ENCODE measurements at places on chromosomes 11 and 22. TPM values are rescaled to one million over a fixed set of nuclear protein-coding genes. Genes with fewer than 3 reads are reported as not detected.

Gene LAMTOR1
- total RNA-seq, result 122 TPM

Gene OR52J3
- total RNA-seq, result not detected

Gene PRSS23
- total RNA-seq, result 213 TPM

DNA sequence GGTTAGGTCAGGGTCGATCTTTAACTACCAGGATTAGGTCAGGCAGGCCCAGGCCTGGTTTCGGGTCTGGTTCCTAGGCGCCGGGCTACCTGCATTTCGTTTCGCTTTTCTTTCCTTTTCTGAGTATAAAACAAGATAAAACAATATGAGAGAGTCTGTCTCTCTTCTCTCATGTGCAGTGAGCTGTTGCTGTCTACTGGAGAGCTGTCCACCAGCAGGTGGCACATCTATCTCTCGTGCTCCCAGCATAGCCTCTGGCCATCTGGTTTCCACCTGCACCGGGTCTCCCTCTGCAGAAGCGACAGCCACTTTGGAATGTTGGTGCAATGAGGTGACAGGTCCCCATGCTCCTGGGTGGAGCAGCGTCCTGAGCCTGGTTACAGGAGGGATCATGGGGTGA, 27.6 kb downstream of the RIBC2 start:
- no peak overlapping the region for H3K4me3 ChIP-seq
- H3K27ac ChIP-seq, result no peak overlapping the region
- no peaks in the 10 kb centered on the region for H3K4me1 ChIP-seq
- H3K27me3 ChIP-seq, result no peaks in the 10 kb centered on the region
- DNase-seq, result peak; percentile 78

DNA sequence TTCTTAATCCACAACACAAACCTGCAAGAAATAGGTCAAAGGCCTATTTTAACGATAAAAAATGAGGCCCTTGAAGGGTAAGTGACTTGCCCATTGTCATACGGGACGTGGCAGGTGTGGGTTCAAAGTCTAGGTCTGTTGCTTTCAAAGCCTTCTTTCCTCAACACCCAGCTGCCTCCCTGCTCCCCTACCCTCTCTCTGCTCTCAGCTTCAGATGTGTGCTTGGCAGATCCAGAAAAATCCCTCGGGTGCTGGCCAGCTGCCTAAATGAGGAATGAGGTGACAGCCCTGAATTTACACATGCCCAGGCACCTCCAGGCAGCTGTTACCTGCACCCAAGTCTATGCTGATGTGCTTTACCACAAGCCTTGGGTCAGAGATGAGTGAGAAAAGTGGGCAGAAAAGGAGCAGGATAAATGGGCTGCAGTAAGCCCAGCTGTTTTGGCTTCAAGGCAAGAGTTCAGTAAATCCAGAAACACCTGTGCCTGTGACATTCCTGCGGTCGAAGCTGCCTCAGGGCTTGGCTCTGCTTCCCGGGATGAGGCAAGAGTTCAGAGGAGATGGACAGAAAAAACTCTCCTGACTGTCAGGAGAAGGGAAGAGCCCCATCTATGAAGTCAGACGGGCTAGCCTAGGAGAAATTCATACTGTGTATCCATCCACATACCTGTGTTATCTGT, 49.9 kb upstream of the LDLRAD3 start:
- H3K4me3 ChIP-seq, result no peak overlapping the region
- peaks cover 8% of the 10 kb centered on the region for H3K27me3 ChIP-seq
- H3K36me3 ChIP-seq, result no peaks in the 10 kb centered on the region

- peak; percentile 84 for DNase-seq
- H3K27me3 ChIP-seq, result no peaks in the 10 kb centered on the region
- no peaks in the 10 kb centered on the region for H3K36me3 ChIP-seq
- no peak overlapping the region for H3K4me3 ChIP-seq
- H3K27ac ChIP-seq, result peak overlapping the region; percentile 78
Measured at GRCh38 chr22:30310881-30311771, 15.6 kb downstream of the TBC1D10A start.

GRCh38 chr11:58726737-58727414, 4.9 kb downstream of the GLYAT start:
- H3K27ac ChIP-seq, result no peak overlapping the region
- H3K4me3 ChIP-seq, result no peak overlapping the region
- DNase-seq, result no peak
- H3K27me3 ChIP-seq, result peaks cover 14% of the 10 kb centered on the region
- no peaks in the 10 kb centered on the region for H3K36me3 ChIP-seq

DNA sequence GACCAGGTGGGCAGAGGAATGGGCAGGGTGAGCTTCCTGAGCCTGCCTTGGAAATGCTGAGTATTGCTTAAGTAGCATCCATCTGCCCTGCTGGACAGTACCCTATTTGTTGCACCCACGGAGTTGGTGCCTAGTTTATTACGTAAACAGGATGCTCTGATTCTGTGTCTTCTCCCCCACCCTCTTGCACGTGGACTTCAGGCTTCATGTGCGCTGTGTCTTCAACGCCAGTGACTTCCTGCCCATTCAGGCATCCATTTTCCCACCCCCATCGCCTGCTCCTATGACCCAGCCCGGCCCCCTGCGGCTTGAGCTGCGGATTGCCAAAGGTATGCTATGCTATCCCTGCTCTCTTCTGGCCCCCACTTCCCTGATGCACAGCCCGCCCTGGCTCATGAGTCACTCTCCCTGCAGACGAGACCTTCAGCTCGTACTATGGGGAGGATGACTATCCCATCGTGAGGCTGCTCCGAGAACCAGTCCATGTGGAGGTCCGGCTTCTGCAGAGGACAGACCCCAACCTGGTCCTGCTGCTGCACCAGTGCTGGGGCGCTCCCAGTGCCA, 5.7 kb downstream of the ZP1 start:
- peak overlapping the region; percentile 31 for H3K27ac ChIP-seq
- no peaks in the 10 kb centered on the region for H3K27me3 ChIP-seq
- 0 out of 2 replicates have a peak overlapping the region, but pooled peaks have one; percentile 28 for H3K4me3 ChIP-seq
- H3K4me1 ChIP-seq, result peaks cover 22% of the 10 kb centered on the region

- peak; percentile 66 for DNase-seq
- H3K27me3 ChIP-seq, result peaks cover 49% of the 10 kb centered on the region
- no peak overlapping the region for H3K4me3 ChIP-seq
- H3K27ac ChIP-seq, result no peak overlapping the region
- no peaks in the 10 kb centered on the region for H3K4me1 ChIP-seq
Measured at GRCh38 chr11:16881074-16881709, 133.0 kb downstream of the PLEKHA7 start.

DNA sequence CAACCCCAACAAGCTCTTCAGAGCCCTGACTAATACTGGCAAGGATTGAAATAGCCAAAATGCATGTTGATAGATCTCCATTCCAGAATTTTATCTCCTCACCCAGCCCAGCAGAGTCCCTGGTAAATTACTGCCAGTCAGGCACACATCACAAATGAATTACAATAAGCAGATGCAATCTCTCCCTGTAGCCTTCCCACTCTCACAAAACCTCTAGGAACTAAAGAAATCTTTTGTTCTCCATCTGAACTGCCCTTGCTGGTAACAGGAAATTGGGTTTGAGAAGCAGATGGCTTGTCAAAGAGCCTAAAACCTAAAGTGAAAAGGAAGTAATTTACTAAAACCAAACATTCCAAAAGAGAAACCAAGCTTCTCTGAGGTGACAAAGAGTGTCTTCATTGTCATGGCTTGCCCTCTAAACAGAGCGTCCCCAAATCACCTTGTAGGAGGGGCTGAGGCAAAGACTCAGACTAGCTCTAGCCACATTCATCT, 59.5 kb downstream of the FAM168A start:
- H3K27ac ChIP-seq, result 0 out of 2 replicates have a peak overlapping the region, but pooled peaks have one; percentile 5
- H3K27me3 ChIP-seq, result no peaks in the 10 kb centered on the region
- peak; percentile 41 for DNase-seq
- H3K36me3 ChIP-seq, result no peaks in the 10 kb centered on the region
- peaks cover 13% of the 10 kb centered on the region for H3K4me1 ChIP-seq

DNA sequence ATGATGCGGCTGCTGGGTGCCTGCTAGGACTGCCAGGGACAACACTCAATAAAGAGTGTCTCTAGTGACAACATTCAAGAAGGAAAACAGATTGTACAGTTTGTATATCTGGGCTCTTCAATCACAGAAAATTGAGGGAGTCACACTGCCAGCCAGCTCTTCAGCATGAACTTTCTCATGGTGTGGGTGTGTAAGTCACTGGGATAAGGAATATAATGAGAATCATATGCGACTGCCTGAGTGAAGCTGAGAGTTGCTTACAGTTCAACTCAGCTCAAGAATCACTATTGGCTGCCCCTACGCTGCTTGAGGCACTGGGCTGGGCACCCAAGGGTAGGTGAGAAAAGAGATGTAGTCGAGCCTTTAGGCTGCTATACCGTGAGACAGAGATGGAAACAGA, 328.1 kb upstream of the PITPNB start:
- H3K36me3 ChIP-seq, result no peaks in the 10 kb centered on the region
- peak overlapping the region; percentile 37 for H3K4me3 ChIP-seq
- DNase-seq, result peak; percentile 87
- H3K4me1 ChIP-seq, result peaks cover 65% of the 10 kb centered on the region
- H3K27ac ChIP-seq, result peak overlapping the region; percentile 94
- H3K27me3 ChIP-seq, result no peaks in the 10 kb centered on the region

GRCh38 chr11:13760115-13760514, 91.6 kb downstream of the FAR1 start:
- H3K27me3 ChIP-seq, result no peaks in the 10 kb centered on the region
- DNase-seq, result no peak
- H3K4me1 ChIP-seq, result no peaks in the 10 kb centered on the region
- no peak overlapping the region for H3K4me3 ChIP-seq
- no peaks in the 10 kb centered on the region for H3K36me3 ChIP-seq
- no peak overlapping the region for H3K27ac ChIP-seq

- H3K27me3 ChIP-seq, result no peaks in the 10 kb centered on the region
- H3K4me3 ChIP-seq, result no peak overlapping the region
- no peak overlapping the region for H3K27ac ChIP-seq
- no peak for DNase-seq
- no peaks in the 10 kb centered on the region for H3K36me3 ChIP-seq
Measured at GRCh38 chr11:133249065-133249464, 283.2 kb downstream of the OPCML start.

DNA sequence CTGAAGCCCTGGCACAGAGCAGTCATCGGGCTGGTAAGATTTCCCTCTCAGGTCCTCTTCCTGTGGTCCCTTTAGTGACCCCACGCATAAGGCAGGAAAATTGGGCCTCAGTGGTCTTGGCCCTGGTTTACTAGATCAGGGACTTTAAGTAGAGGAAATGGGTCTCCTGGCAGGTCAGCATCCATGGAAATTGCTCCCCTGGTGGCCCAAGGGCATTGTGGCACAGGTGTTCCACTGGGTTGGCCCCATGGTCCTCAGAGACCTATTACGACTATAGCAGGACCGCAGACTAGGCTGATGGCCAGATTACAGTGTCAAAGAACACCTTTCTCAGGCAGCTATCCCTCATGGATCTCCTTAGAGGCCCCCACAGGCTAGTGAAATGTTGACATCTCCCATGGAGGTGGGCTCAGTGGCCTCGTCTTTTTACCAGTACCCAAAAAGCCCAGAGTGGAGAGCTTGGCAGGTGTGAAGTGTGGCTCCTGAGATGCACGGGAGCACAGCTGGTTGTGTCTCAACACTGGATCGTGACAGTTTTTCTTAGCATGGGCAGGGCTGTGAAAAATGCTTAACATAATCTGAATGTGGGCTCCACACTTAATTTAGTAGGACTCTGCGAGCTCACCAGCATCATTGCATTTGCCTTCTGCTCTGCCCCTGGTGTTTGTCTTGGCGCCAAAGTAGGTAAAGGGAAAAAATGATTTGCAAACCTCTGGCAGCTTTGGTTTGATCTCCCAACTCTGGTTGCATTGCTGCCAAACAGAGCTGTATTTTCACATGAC, 74.2 kb downstream of the ZBTB16 start:
- peak; percentile 23 for DNase-seq
- no peak overlapping the region for H3K4me3 ChIP-seq
- no peaks in the 10 kb centered on the region for H3K36me3 ChIP-seq
- H3K4me1 ChIP-seq, result peaks cover 46% of the 10 kb centered on the region

DNA sequence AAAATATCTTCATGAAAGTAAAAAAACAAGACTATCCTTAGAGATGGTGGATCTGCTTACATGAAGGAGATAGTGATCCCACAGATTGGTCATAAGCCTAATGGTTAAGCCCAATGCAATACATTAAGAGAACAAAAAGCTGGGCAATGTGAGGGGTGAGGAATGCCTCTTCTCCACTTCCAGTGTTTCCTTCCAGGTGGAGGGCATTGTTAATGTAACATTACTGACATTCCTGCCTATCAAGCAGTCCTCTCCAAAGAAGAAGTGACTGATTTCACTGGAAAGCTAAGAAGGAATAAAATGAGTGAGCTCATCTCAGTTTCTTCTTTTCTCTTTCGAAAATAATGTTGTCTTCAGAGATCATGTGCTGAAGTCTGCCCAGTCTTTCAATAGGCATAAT, 207.8 kb downstream of the RAB38 start:
- H3K27me3 ChIP-seq, result no peaks in the 10 kb centered on the region
- H3K27ac ChIP-seq, result no peak overlapping the region
- DNase-seq, result no peak
- no peak overlapping the region for H3K4me3 ChIP-seq
- no peaks in the 10 kb centered on the region for H3K36me3 ChIP-seq

DNA sequence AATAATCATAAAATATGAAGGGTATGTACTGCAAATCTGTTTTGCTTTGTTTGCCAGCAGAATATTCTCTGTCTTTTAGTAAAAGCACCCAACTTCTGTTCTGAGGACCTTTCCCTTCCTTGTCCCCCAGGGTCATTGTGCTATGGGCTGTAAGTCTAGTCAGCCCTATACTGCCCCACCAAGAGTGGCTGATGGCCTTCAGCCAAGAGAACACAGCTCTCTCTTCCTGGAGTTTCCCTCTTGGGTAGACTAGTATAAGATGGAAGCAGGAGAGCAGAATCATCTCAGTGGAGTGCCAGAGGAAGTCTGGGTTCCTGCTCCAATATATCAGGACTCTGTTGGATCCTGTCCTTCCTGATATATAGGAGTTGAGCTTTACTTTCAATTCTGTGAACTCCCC, 29.0 kb downstream of the MMP13 start:
- no peak overlapping the region for H3K27ac ChIP-seq
- H3K4me3 ChIP-seq, result no peak overlapping the region
- no peaks in the 10 kb centered on the region for H3K4me1 ChIP-seq
- DNase-seq, result no peak
- H3K27me3 ChIP-seq, result no peaks in the 10 kb centered on the region
- no peaks in the 10 kb centered on the region for H3K36me3 ChIP-seq

- no peak overlapping the region for H3K27ac ChIP-seq
- H3K4me3 ChIP-seq, result no peak overlapping the region
- no peaks in the 10 kb centered on the region for H3K27me3 ChIP-seq
- H3K36me3 ChIP-seq, result 0 out of 2 replicates have a peak, but pooled peaks cover 13% of the 10 kb centered on the region
- H3K4me1 ChIP-seq, result peaks cover 24% of the 10 kb centered on the region
Measured at GRCh38 chr11:57408771-57409170, 18.1 kb downstream of the SLC43A3 start.
